MCF 10A (cell line): ENCODE measurements at places on chromosomes 12 and 14.
A peak's percentile ranks its signal among the peaks of the same experiment; 100 is the strongest.

- no peak for DNase-seq
Measured at GRCh38 chr14:59195912-59196311, 7.4 kb downstream of the DAAM1 start.

- no peak for DNase-seq
Measured at GRCh38 chr14:36021030-36021422, 155.5 kb downstream of the PTCSC3 start.

- no peak for DNase-seq
Measured at GRCh38 chr14:44741431-44741830, 220.3 kb downstream of the KLHL28 start.

DNA sequence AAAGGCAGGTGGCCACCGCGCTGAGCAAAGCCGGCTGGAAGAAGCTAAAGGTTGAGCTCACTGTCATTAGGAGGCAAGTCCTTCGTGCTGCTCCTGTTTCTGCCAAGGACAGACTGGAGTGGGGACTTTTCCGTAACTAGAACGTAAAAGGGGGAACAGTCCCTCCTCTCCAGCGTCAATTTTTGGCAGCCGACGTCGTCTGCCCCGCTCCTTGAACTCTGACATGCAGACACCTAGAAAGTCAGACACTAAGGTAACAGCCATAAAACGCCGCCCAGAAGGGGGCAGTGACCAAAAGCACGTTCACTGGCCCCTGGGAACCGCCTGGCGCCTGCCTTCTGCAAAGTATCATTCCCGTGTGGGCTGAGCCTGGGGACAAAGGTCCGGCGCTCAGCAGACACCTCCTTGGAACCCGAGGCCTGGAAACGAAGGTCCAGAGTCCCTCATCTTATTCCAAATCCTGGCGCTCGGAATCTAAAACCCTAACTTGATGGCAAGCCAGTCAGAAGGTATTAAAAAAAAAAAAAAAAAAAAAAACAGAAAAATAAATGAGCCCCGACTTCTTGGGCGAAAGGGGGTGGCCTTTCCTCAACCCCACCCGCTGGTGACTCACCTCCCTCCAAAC, 1.1 kb upstream of the LRP1 start:
- DNase-seq: peak; percentile 84

DNA sequence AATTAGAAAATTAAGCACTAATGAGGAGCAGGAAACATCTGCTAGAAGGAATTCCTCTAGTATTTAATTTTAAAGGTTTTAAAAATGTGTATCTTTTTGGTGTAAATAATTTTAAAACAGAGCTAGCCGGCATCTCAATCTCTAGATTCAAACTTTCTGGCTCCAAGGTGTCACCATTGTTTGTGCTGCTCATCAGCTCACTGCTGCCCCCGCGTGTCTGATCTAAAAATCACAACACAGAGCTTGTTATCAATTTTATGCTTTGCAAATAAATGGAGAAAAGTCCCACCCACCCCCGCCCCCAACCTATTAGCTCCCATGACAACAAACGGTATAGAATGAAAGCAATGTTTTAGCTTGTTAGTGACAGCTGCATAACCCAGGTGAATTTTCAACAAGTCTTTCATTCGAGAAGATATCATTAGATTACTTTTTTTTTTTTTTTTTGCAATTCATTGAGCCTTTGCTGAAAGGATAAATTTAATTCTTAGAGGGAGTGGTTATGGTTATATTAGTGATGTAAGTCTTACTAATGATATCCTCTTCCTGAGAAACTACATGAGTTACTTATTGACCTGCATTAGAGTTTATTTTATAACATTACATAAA, 11.3 kb upstream of the ABHD12B start:
- DNase-seq: peak; percentile 79

GRCh38 chr12:3045989-3046388, 31.2 kb upstream of the TSPAN9 start:
- DNase-seq: no peak

DNA sequence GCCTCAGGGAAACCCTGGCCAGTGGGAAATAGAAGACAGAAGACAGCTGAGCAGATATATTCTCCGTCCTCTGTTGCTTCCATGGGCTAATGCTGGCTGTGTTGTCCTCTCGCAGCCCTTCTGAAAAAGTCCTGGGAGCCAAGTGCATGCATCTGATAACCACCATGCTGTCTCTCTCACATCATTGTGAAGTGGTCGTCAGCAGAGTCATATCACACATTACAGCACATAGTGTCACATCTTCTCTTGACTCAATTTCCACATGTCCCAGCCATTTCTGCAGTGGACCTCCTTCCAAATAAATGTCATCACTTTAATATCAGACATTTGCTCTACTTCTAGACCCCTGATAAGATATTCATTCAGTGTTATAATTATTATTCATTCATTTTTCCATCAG, 3.8 kb downstream of the TAS2R20 start:
- DNase-seq: no peak

- DNase-seq: peak; percentile 35
Measured at GRCh38 chr14:82159624-82160023, 626.0 kb upstream of the SEL1L start.

- peak; percentile 91 for DNase-seq
Measured at GRCh38 chr14:99757331-99758070, 35.7 kb upstream of the EML1 start.

- no peak for DNase-seq
Measured at GRCh38 chr12:23888396-23889068, 60.9 kb downstream of the SOX5 start.

GRCh38 chr12:46509135-46509534, 136.6 kb upstream of the SLC38A2 start:
- DNase-seq: no peak

DNA sequence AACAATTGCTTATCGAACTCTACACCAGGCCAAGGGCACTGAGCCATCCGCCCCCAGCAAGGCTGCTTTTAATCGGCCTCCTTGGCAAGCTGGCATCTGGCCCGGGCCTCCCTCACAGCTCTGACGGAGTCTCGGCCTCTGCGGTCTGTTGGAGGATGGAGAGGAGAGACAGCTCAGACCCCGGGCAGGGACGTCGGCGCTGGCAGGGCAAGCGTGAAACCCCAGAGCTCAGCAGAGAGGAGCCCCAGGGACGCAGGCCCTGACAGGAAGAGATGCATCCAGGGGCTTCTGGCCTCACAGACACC, 17.5 kb downstream of the CAMKK2 start:
- no peak for DNase-seq

DNA sequence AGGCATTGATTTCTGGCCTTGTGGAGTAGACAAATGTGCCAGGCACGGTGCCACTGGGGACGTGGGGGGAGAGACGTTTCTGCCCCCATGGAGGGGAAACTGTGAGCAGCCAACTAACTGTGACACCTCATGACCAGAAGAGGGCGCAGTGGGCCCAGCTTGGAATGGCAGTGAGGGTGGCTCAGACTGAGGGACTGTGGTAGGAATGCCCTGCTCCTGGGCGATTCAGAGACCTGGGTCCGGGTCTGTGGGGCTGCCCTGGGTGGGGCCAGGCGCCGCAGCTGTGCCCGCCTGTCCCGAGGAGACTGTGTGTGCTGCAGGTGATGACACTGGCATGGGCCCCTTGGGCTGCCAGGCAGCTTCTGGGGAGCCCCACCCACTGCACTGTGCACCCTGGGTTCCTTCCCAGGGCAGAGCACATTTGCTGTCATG, 60.6 kb downstream of the SLC25A47 start:
- DNase-seq: peak; percentile 77

DNA sequence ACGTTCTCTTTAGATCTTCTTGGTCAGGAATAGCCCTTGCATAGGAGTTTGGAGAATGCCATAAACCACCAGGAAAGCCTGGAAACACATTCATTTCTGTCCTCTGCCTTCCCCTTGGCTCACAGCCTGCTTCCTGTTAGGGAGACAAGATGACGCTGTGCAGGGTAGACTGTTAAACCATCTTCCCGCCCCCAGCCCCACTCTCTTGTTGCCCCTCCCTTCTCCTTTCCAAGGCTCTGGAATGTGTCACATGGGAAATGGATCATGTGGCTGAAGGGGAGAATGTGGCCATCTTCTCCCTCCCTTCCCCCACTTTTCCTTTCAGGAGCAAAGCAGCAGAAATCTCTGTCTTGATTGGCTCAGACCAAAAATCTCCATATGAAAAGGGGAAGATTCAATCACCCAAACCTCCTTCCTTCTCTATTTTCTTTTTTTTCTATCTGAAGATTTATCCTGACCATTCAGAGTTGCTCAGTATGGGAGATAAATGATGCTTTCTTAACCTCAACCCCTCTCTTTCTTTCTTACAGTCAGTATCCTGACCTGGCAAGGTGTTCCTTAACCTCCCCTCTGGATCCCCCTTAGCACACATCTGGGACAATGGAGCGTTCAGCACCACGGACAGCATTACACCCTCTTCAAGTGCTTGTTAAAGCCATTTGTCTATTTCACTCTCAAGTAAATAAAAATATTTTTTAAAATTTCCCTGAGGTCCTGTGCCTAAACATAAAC, 11.4 kb downstream of the GPR19 start:
- DNase-seq: peak; percentile 59

DNA sequence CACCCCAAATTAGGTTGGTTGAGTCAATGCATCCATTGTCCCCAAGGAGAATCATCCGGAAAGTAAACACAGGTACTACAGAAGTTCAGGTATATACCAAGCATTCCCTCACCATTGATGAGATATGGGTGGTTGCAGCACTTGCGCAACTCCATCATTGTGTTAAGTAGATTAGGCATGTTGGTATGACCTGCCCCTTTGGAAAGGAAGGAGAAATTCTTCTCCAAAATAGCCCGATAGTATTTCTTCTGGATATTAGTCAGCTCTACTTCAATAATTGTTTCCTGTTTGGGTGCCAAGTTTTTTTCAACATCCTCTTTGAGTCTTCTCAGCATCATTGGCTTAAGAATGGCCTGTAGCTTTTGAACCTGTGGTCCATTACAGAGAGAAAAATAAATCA, 21.3 kb upstream of the SUPT16H start:
- DNase-seq: no peak

DNA sequence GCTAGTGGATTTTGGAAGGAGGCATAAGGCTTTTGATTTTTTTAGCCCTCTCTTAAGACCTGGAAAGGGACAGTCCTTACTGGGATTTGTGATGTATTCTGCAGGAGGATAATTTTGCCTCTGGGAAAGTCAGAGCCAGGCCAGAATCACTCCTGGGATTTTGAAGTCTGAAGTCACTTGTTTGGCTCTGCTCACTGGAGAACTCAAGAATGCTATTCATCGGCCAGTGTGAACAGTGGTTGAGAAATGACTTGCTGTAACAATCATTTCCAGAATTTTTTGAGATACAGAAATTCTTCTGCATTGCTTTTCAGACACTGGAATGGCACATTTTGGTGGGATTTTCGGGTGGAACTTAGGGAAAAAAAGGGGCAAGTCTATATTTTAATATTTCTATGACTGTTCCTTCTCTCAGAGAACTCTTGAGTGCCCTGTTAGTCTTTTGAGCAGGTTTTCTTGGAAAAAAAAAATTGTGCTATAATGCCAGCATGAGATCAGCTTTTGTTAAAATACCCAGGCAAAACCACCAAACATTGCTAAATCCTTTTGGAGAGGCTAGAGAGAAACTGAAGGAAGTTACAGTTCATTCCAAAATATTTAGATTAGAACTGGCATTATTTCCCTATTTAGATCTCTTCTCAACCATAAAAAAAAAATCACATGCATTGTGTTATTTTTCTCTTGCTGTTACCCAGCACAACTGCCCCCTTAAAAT, 26.1 kb upstream of the BHLHE41 start:
- no peak for DNase-seq

DNA sequence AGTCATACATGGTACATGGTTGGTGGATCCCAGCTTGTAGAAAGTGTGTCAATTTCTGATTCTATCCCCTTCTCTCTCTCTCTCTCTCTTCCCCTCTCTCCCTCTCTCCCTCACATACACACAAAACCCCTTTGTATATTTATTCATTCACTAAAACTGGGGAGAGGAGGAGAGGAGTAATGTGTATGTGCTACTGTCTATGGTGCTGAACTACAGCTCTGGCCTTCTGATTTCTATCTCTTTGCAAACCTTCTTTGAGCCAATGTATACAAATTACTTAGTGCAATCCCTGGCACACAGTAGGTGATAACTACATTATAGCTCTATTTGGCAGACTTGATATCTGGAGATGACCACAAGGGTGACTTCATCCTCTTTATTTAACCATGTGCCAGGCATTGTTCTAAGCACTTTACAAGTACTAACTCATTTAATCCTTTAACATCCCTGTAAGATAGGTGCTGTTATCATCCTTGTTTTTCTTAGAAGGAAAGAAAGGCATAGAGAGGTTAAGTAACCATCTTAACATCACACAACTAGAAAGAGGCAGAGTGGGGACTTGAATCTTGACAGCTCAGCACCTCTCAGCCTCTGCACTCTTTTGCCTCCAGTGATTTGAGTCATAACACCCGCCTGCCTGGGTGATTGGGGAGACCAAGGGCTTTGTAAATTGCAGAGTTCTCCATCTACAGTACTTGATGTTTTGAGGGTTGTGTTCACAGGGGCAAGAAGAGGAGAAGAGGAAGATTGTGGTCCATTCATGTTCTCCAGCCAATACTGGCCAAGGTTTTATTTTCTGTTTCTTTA, 21.3 kb downstream of the RPH3A start:
- no peak for DNase-seq

- no peak for DNase-seq
Measured at GRCh38 chr12:113386866-113387566, 16.7 kb downstream of the SDS start.

- DNase-seq: peak; percentile 45
Measured at GRCh38 chr12:49983892-49984291, 11.1 kb downstream of the AQP6 start.

DNA sequence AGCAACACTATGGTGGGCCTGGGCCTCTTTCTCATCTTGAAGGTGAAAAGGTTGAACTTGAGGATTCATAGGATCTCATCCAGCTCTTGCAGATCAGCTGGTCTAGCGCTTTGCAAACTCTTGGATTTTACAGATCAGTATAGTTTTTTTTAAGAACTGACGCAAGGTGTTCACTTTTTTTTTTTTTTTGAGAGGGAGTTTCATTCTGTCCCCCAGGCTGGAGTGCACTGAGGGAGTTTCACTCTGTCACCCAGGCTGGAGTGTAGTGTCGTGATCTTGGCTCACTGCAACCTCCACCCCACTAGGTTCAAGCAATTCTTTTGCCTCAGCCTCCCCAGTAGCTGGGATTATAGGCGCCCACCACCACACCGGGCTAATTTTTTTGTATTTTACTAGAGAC, 20.4 kb upstream of the LGMN start:
- no peak for DNase-seq

GRCh38 chr14:22304326-22304725, 284.7 kb downstream of the DAD1 start:
- no peak for DNase-seq

GRCh38 chr12:25266497-25266896, 15.8 kb upstream of the KRAS start:
- no peak for DNase-seq

DNA sequence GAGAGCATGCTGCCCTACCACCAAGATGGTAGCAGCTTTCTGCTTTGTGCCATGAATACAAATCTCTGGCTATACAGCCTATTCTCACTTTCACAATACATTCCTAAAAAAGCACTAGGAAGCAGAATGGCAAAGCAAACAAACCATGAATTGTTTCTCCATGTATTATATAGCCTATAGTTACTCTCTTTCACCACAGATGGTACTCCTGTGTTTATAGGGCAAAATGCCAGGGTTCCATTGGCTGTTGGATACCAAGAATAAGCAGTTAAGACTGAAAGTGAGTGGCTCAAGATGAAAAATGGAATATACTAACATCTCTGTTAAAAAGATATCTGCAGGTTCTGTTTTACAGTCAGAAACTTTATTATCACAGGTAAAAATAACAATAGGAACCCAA, 11.1 kb downstream of the ARF3 start:
- DNase-seq: no peak

- DNase-seq: no peak
Measured at GRCh38 chr14:98840091-98840490, 431.9 kb downstream of the BCL11B start.
